ENCODE measurements at places on chromosomes 7 and 10.

- no peak for DNase-seq
Measured at GRCh38 chr7:136030867-136031318, 53.7 kb upstream of the MTPN start.

GRCh38 chr7:99648843-99649242 is 31.0 kb downstream of the CYP3A5 start:
- no peak for DNase-seq

DNA sequence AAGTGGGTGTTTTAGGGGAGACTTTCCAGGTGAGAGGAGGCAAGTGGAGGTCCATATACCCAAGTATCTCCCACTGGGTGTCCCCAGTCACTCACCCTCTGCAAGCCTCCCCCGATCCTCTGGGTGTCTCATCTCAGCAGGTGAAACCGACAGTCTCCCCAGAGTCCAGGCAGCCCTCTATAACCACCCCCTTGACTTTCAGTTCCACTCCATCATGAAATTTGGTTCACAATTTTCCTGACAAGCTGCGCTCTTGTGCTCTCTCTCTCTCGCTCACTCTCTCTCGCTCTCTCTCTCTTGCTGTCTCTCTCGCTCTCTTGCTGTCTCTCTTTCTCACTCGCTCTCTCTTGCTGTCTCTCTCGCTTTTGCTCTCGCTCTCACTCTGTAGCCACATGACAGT is 8.1 kb upstream of the RABGEF1 start:
- DNase-seq, result no peak

DNA sequence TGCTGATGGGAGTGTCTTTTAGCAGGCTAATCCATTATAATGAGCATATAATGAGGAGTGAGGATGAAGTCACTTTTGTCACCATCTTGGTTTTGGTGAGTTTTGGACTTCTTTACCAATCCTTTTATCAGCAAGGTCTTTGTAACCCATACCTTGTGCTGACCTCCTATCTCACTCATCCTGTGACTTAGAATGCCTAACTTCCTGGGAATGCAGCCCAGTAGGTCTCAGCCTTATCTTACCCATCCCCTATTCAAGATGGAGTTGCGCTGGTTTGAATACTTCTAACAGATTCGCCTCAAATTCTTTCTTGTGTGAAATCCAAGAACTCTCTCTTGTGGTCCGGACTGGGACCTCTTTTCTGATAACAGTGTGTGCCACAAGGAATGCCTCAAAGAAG is 253.1 kb upstream of the CACNA2D1 start:
- no peak for DNase-seq

DNA sequence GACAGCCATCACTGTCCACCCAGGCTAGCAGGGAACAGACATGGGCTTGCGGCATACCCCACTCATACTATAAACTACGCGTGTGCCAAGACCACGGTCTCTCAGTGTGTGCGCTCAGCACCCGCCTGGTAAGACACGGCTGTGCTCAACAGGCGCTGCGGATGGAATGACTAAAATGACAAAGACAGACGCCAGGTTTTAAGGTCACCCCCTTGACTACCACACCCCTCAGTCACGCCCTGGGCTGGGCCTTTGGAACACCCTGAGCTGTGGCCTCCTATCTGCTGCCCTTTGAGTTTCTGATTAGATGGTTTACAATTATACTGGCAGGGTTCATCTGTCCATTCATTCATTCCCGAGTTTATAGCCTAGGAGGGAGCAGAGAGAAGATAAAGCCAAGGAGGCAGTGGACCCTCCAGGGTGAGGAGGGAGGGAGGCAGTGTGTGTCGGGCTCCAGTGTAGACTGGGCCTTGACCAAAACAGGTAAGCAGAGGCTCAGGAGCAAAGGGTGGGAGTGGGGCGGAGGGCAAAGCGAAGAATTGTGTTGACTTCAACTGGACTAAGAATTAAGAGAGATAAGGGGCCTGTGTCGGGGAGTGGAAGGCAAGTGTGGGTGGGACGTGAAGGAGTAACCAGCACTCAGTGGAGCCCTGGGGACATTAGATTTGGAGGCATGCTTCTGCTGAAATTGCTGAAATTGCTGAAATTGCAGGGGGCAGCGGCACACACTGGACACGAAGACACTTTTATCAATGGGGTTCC is 35.0 kb downstream of the TNS3 start:
- no peak for DNase-seq

GRCh38 chr10:126511917-126512479 is 123.7 kb upstream of the ADAM12 start:
- no peak for DNase-seq

- no peak for DNase-seq
Measured at GRCh38 chr10:84842593-84842992, 514.2 kb downstream of the CCSER2 start.

DNA sequence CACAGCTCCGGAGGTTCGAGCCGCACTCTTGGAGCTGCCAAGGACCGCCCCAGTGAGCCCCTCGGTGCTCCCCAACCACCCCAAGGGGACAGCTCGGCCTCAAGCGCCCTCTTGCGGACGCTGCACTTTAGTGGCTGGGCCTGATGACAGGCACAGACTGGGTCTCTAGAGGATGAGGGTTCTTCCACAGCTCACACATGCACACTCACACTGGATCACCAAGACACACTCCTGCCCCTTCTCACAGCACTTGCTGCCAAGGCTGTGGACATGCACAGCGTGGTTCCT is 2.1 kb downstream of the RET start:
- DNase-seq, result peak; percentile 90

DNA sequence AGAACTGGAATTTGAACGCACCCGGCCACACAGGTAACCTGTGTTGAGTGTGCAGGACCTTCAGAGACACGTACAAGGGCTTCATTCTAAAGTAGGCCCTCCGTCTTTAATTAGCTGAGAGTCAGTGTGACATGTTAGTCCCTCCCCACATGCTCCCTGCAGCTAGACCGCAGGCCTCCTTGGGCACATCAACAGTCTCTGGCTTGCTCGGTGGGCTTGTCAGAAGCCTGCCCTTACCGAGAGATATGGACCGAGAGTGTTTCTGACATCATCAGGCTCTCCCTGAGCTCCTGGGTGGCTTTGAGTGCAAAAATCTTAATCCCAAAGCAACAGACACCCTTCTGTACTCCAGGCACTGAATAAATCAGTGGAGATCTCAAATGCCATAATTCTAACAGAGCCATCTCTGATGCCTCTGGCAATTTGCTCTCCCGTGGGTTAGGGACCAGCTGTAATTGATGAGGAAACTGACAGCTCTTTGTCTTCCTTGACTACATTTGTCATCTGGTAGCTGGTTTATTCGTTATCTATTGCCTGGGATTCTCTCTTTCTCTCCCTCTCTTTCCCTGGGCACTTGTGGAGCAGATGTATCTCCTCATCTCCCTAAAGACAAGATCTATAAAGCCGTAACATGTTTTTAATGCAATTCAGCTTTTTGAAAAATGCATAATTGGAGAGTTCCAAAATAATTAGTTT is 850.6 kb downstream of the TYW1 start:
- peak; percentile 41 for DNase-seq

GRCh38 chr7:117825132-117825531 is 48.1 kb downstream of the CTTNBP2 start:
- no peak for DNase-seq

- DNase-seq, result no peak
Measured at GRCh38 chr10:87723500-87723899, 63.8 kb downstream of the PAPSS2 start.

- DNase-seq, result no peak
Measured at GRCh38 chr7:151793531-151793951, 83.4 kb downstream of the PRKAG2 start.

GRCh38 chr7:79912213-79912633 is 222.4 kb upstream of the GNAI1 start:
- no peak for DNase-seq

GRCh38 chr10:8035006-8035640 is 19.4 kb upstream of the GATA3 start:
- DNase-seq, result peak; percentile 57

DNA sequence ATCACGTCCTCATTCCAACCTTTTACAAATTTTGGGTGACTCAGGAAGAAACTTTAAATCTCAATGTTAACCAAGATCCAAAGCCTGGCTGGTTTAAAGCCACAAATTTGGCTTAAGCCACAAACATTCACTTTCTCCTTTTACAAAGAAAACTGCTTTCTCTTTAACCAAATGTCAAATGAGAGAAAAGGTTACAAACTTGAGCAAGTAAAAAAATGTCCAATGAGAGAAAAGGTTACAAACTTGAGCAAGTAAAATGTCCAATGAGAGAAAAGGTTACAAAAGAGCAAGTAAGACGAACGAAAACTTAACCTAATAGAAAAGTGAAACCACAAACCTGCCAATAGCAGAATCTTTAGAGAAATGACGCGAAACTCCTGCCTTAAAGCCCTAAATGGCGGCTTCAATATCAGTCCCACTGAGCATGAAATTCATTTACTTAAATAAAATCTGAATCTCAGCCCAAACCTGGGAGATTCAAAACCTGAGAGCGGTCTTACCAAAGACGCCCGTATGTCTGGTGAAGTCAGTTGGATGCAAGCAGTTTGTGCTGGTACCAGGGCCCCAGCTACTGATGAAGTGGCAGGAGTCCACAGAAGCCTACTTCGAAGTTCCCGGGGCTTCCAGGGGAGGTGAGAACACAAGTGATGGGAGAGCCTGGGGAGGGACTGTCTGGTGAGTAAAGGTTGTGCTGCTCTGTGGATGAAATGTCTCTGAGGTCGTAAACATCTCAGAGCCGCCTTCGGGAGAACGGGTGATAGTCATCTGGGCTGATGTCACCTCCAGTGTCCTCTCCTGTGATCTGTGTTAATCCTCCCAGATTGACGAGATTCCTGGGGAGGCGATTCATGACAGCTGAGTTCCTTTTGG is 74.6 kb downstream of the PAXIP1 start:
- peak; percentile 57 for DNase-seq

GRCh38 chr10:72223743-72224101 is 7.6 kb upstream of the ASCC1 start:
- no peak for DNase-seq

GRCh38 chr7:134083766-134084487 is 43.2 kb upstream of the LRGUK start:
- no peak for DNase-seq

DNA sequence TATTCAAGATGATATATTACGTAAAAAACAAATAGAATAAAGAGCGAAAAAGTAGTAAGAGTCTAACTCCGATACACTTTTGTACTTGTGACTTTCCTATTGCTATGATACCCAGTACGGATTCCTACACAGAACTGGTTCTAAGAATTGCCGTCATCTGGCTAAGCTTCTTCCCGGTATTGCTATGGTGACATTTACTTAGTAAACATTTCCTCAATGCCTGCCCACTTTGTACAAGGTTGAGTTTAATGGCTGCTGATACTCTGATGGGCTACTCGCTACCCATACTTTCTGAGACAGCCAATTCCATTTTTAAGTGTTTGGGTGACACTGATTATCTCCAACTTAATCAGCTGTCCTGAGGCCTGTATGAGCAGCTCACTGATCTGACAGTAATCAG is 55.6 kb downstream of the OSBPL3 start:
- DNase-seq, result no peak

DNA sequence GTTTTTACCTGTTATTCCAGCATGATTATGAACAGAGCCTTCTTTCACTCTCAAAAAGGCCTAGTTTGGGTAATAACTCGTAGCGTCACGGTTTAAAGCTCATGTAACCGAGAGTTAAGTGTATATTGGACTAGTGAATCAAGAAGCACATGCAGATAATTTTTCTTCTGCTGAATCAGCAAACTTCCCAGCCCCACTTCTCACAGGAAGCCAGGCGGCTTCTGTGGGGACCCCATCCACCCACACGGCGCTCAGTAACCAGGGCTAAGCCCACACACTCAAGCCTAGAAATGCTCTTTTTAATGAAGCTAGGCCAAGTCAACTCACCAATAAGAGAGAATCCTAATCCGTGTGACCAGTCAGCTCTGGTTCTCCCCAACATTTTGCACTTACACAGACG is 191.2 kb upstream of the MGMT start:
- DNase-seq, result no peak

DNA sequence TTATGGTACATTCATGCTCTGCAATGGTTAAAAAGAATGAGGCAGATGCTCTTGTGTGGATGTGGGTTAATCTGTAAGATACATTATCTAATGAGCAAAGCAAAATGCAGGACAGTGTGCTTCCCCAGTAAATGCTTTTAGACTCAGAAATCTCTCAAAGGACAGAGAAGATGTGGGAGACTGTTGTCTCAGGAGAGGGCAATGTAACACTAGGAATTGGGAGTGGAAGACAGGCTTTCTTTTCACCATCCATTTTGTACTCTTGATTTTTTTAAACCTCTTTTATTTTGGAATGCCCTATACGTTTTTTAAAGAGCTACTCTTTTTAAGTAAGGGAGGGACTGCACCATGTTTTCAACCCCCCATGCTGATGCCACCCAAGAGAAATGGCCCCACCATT is 77.5 kb upstream of the ADAM12 start:
- no peak for DNase-seq

GRCh38 chr7:96546426-96546825 is 163.2 kb downstream of the SEM1 start:
- no peak for DNase-seq

DNA sequence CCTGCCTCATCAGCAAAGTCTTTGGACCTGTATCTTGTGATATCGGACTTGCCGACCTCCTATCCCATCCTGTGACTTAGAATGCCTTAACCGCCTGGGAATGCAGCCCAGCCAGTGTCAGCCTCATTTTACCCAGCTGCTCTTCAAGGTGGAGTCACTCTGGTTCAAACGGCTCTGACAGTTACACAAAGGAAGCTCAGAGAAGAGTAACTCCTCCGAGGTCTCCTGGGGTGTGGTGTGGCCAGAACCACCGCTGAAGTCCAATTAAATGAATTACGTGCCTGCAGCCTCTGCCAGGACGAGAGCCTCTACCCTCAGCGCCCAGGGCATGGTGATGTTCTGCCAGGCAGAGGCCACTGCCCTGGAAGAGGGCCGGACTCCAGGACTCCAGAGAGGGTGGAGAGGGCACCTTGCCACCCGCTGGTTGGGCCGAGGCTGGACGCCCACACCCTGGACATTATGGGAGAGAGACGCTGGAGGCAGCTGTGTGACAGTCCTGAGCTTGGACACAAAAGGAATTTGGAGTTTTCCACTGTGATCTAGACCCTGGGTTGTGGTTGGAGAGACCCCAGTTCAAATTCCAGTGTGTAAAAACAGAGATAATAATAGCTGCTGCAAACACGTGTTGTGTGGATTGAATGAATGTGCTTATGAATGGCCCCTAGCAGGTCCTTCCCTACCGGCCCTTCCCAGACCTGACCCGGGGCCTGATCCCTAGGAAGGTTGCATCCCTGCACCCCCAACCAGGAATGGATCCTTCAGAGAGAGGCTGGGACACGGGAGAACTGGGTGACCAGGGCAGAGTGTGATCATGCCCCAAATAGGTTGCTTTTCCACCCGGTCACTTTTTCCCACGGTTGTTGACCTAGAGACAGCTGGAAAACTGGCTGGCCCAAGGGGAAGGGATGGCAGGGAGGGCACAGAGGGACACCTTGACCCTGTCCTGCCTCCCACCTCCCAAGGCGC is 37.8 kb upstream of the FZD9 start:
- DNase-seq, result no peak

GRCh38 chr10:47415520-47416304 is 31.6 kb upstream of the ZNF488 start:
- DNase-seq, result no peak

GRCh38 chr10:60459701-60460457 is 70.2 kb upstream of the ANK3 start:
- DNase-seq, result no peak

- no peak for DNase-seq
Measured at GRCh38 chr10:68987611-68988010, 992 bp upstream of the KIFBP start.

Data from endodermal cell (in vitro differentiated cells).